ENCODE measurements at places on chromosomes 3 and 15.
A peak's percentile ranks its signal among the peaks of the same experiment; 100 is the strongest.

DNA sequence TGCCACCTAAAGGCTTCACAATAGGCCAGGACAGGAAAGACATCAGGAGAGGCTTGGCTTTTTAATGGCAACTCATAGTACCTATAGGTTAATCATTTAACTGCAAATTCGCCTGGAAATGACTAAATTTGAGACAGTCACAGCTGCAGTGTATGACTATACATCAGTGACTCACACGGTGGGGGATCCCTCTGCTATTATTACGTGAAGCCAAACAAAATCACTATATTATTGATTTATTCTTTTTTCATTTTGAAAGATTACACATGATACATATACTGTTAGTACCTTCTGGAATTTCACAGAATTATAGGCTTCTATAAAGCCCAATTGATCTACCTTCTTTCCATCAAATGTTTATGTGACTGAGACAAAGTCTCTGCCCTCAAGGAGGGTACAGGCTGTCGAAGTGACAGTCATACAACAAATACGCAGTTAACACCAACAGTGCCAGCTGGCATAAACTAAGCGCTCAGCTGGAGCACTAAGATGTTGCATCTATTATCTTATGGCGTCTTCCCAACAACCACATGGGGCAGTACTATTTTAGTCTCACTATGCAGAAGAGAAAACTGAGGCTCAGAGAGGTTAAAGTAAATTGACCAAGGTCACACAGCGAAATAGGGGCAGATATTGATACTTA, 82.0 kb upstream of the LMOD3 start:
- DNase-seq = no peak

- DNase-seq = no peak
Observed at GRCh38 chr3:46867550-46867898, 4.3 kb upstream of the MYL3 start.

- DNase-seq = no peak
Observed at GRCh38 chr15:23835953-23836352, 148.8 kb upstream of the NDN start.

DNA sequence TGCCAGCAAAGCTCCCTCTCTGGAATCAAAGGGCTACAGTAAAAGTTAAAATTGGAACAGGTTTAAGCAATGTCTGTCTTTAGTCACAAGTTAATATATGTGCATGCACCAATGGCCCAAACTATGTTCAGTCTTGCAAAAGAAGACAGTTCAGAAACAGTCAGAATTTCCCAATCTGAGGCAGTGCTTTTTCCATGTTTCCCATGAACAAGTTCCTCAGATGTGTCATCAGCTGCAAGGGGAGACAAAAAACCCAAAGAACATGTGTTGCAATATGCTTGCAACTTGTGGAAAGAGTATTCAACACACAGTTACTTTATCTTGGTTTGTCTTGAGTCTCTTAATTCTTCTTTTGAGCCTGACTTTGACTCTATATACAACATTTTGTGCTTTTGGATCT, 148.4 kb downstream of the USP13 start:
- DNase-seq = no peak

DNA sequence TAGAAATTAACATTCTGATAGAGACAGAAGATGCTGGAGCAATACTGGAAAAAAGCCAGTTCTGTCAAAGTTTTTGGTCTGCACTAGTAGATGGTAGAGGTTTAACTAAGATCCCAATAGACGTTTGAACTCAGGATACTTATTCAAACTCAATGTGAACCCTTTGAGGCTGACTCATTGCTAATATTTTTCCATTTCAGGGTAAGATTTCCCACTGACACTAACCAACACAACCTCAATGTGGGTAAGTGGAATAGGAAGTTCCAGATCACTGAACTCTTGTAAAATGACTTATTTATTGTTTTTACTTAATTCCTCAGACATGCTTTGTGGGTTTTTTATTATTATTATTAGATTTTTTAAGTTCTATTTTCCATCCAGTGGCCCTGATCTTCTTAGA, 1024.8 kb downstream of the EPHA3 start:
- DNase-seq = no peak

DNA sequence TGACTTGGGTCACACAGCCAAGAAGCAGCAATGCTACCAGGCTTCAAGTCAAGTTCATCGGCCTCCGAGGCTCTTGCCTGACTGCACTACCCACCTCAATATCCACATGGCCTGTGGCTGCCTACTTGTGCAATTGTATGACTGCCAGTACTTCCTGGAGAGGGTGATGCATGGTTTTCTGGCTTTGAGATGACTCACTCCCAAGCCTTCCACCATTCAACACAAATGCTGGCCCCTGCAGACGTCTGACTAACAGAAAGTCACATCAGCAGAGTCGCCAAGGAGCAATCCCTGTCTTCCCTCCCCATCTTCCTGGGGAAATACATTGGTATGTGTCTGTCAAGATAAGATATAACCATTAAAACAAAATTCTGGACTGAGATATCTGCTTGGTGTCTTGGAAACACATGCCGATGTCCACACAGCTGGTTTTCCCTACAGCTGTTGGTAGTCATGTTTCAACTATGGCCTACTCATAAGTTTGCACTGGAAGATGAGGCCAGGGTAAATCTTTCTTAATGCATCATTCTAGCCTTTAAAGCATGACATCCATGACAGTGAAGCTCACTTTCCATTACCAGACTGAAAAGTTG, 79.6 kb upstream of the SPATA12 start:
- DNase-seq = peak; percentile 68

GRCh38 chr15:58549013-58549784, 117.4 kb downstream of the LIPC start:
- no peak for DNase-seq

- DNase-seq = no peak
Observed at GRCh38 chr15:32030795-32031194, 480 bp downstream of the CHRNA7 start.

DNA sequence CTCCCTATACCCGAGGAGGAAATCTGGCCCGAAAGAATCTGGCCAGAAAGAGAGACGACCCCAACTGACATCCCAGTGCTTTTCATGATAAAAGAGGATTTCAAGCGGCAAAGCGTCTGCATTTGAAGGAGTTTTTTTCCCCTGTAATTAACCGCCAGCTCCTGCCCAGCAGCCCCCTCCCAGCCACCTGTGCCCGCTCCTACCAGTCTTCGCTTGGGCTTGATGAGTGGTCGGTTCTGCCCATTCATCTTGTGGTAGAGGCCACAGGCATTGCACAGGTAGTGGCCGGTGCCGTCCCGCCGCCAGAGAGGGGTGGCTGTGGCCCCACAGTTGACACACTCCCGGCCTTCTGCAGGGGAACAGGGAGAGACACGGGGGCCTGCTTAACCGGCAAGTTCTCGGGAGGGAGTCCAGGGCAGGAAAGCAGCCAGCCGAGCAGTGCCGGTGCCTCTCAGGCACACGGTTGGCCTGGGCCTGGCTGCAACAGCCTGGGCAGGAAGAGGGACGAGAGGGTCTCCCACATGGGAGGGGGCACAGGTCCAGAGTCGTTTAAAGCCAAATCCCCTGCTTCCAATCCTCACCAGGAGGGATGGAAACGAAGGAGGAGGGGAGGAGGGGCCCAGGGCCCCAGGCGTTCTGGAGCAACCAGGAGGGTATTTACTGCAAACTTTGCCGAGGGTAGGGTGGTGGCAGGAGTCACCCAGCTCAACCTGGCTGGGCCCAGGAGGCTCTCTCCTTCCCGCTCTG, 9.2 kb downstream of the GATA2 start:
- no peak for DNase-seq

GRCh38 chr15:32909431-32909830, 191.6 kb downstream of the GREM1 start:
- no peak for DNase-seq

DNA sequence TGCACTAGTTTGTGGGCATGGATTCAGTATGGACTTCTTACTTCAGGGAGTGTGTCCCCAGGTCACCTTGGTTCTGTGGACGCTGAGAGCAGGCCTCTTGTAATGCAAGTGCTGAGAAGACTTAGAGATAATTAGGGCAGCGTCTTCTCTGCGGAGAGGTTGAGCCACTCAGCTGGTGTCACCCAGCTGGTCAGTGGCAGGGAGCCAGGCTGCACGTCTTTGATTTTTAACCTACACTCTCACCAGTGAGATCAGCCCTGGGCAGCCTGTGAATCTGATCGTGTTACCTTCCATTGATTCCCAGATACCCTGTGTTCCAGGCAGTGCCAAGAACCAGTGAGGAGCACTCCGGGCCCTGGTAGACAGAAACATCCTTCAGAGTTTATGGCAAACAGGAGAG, 92.6 kb downstream of the SLCO3A1 start:
- no peak for DNase-seq

DNA sequence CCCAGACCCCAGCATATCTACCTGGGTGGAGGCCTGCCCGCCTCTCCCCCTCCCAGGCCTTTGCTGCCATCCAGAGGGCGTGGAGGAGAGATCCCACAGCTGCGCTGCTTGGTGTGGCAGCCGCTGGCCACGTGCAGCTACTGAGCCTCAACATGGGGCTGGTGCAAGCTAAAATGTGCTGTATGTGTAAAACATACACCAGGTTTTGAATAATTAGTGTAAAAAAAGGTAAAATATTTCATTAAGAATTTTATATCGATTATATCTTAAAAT, 95.8 kb downstream of the SEC22A start:
- no peak for DNase-seq

- DNase-seq = no peak
Observed at GRCh38 chr3:165827883-165828282, 9.3 kb downstream of the BCHE start.

- no peak for DNase-seq
Observed at GRCh38 chr3:168213920-168214319, 118.2 kb upstream of the GOLIM4 start.

DNA sequence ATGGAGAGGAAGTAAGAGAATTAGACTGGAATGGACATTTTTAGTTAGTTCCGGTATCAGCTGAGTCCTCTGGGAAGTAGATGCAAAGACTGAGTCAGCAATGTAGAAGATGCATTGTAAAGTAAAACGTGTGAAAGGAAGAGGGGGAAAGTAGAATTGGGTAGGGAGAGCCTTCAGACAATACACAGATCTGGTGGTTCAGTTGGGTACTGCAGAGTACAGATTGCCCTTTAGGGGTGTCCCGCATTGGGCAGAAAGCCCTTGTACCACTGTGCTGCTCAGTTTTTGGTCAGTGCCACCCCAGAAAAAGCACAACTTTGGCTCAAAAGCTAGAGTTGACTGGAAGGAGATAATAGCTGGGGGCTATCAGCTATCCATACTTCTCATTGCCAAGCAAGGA, 247.4 kb downstream of the KBTBD8 start:
- DNase-seq = no peak

GRCh38 chr3:18681818-18682345, 256.7 kb upstream of the SATB1 start:
- DNase-seq = no peak

DNA sequence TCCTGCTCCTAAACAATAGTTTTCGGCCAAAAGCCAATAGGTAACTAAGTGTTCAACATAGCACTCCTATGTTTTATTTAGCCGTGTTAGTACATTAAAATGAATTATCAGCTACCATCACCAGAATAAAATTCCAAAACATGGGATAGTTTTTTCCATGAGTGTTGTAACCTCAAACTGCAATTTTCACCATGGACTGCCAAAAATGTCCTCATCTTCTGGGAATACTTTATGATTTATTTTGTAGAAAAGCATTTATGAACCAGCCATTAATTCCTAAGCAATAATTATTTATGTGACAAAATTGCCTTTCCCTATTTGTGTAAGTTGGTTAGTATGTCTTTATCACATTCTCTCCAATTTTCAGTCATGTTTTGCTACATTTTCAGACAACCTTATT, 438.1 kb downstream of the NAALADL2 start:
- DNase-seq = no peak

GRCh38 chr3:115624029-115624741, 875 bp downstream of the GAP43 start:
- DNase-seq = no peak

DNA sequence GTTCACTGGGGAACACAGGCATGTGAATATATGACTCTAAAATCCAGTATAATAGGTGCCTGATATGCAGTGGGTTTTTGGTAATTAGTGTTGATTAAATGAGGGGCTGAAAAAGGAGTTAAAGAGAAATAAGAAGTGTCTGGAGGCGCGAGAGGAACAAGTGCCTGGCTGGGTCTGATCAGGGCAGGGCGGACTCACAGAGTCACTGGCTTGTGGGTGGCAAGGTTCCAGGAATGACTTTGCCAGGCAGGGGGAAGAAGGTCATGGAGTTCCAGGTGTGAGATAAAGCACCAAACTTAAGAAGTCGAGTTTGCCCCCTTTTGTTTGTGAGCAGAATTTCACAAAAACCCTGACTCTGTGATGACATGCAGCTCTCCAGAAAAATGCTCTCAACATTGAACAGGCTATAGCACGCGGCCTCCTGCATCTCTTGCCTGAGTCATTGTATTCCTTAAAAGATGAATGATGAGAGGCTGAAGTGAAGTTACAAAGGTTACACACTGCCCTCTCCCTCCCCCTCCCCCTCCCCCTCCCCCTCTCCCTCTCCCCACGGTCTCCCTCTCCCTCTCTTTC, 63.0 kb upstream of the LMCD1 start:
- DNase-seq = no peak

- no peak for DNase-seq
Observed at GRCh38 chr15:51341366-51342226, at the start of gene GLDN. GLDN (plus strand) TSS chr15:51341655; CDS start chr15:51341685, 30 bp downstream.

DNA sequence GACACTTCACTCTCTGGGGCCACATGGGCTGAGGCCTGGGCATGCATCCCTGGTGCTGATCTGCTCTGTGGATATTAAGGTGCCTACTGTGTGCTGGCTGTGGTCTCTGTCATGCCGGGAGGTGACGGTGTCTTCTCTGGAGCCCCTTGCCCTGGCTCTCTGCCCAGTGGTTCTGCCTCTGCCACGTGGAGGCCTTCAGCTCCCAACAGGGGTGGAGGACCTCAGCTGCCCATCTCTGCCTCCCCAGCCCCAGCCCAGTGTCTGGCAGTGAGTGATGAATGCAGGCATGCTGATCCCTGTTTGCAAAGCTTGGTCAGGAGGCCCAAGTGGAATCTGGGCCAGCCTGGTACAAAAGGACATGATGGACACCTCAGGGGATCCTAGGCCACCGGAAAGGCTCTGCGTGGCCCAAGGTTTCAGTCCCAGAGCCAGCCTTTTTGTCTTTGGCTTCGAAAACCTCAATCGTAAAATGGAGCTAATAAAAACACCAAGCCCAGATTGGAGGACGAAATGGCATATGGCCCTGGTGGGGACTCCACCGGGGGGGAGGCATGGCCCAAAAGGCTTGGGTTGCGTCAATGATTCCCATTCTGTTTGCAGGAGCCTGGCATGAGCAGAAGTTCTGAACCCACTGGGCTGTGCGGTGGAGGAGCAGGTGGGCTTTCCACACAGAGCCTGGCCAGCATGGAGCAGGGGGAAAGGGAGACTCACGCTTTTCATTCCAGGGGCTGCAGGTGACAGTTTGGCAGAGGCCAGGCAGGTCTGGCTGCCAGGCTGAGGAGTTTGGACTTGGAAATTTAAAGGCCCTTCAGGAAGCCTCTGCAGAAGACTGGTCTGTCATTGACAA, 54.7 kb upstream of the KLF13 start:
- DNase-seq = no peak

- no peak for DNase-seq
Observed at GRCh38 chr3:38311476-38311875, 29.4 kb downstream of the SLC22A14 start.

DNA sequence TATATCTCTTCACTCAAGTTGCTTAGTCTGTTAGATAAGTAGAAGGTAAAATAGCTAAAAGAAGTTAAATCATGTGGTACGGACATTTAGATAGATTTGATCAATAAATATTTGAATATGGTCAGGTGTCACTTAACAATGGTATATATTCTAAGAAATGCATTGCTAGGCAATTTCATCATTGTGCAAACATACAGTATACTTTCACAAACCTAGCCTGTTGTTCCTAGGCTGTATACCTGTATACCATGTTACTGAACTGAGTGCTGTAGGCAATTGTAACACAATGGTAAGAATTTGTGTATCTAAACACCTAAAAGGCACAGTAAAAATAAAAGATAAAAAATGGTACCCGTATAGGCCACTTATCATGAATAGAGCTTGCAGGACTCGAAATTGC, 112.8 kb upstream of the CGNL1 start:
- no peak for DNase-seq

Data from CD4-positive, alpha-beta T cell treated with Interleukin-15 for 1 hour (primary cell).